ENCODE measurements at places on chromosomes 5 and 9.

DNA sequence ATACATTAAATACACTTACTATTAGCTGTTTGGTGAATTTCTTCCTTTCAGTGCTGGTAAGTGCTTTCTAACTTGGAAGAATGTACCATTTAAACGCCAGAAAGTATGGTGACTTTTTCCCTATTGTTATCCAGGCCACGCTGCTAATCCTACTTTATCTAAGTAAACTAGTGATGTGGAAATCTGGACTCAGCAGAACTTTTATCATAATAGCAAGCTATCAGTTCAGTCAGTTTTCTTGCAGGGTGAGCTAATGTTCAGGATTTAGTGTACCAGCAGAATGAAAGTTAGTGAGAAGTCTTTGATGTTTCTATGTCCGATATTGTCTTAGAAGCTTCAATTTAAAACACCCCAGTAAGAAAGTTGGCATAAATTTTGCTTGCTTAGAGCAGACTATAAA is 72.2 kb downstream of the HSD17B4 start:
- no peak for ATAC-seq

DNA sequence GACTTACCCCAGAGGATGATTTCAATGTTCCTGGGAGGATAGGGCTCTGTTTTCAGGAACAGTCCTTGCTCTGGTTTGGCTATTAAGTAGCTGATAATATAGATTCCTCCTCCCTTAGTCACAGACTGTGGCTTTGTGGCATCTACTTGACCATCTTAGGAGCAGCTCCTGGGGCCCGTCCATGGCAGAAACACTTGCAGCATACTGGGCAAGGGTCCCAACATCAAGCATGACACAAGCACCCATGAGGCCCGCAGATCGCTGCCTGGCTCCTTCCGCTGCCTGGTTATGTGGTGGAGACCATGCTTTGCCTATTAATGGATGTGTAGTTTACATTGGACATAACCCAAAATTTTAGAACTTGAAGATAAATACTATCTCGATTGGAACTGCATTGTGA is 170.1 kb downstream of the ICE1 start:
- no peak for ATAC-seq

- ATAC-seq, result no peak
Measured at GRCh38 chr5:135650081-135650480, 71.3 kb upstream of the CXCL14 start.

GRCh38 chr5:10288592-10289219 is 19.0 kb downstream of the CMBL start:
- no peak for ATAC-seq

DNA sequence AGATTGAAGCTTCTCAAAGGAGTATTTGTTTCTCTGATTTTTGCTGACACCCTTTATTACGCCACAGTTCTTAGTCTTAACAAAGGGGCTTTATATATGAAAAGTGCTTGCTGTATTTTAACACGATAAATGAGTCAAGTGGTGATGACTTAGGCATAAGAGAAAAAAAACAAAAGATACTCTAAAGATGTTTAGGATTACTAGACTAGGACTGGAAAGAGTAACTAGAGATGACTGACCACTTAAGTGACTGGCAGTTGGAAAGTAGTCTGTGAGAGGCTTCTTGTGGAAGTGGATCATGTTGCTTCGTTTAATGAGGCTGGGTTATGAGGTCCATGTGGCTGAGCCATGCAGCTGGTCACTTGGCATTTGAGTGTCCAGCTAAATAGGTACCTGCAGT is 69.4 kb upstream of the ACTBL2 start:
- ATAC-seq, result no peak

- ATAC-seq, result no peak
Measured at GRCh38 chr5:174462129-174462528, 262.3 kb upstream of the MSX2 start.

Data from activated CD4-positive, CD25-positive, alpha-beta regulatory T cell treated with anti-CD3 and anti-CD28 coated beads, Interleukin-2, amount 50 U/mL, for 24 hours (primary cell).